ENCODE measurements at places on chromosomes 4 and X. TPM values are rescaled to one million over a fixed set of nuclear protein-coding genes. Genes with fewer than 3 reads are reported as not detected.

GRCh38 chrX:38607976-38608375 lies 46.6 kb downstream of the TSPAN7 start:
- no peak for DNase-seq

- no peak for DNase-seq
Measured at GRCh38 chrX:50635817-50636365, 165.3 kb upstream of the DGKK start.

GRCh38 chrX:151488677-151489076 lies 74.8 kb upstream of the PASD1 start:
- DNase-seq = no peak

- no peak for DNase-seq
Measured at GRCh38 chrX:13763489-13763888, 28.9 kb downstream of the OFD1 start.

DNA sequence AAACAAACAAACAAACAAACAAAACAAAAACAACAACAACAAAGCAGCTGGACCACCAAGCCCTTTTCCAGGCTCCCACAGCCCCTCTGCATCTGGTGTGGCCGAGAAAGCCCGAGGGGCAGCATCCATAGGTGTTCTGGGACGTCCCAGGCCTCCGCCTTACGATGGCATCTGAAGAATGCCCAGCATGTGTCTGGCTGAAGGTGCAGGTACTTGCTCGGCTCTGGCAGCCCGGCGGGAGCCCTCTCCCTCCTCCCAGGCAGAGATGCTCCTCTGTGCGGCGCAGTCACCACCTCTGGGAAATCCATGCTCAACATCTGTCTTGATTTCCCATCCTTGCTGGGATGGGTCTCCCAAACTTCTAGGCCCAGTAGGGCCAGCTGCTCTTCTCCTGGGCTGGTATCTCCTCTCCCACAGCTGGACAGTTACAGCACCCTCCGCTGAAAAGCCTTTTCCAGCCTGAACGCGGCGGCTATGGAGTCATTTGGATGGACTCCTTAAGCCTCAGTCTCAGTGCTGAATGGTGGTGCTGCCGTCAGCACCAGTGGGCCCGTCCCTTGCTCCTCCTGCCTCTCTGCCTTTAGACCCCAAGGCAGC lies 4.3 kb downstream of the PSAPL1 start:
- no peak for DNase-seq

DNA sequence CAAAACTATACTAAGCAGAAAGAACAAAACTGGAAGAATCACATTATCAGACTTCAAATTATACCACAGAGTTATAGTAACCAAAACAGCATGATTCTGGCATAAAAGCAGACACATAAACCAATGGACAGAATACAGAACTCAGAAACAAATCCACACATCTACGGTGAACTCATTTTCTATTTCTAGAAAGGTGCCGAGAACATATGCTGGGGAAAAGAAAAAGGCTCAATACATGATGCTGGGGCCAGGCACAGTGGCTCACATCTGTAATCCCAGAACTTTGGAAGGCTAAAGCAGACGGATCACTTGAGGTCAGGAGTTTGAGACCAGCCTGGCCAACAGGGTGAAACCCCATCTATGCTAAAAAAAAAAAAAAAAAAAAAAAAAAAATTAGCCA lies 52.7 kb downstream of the ATRX start:
- DNase-seq = no peak

DNA sequence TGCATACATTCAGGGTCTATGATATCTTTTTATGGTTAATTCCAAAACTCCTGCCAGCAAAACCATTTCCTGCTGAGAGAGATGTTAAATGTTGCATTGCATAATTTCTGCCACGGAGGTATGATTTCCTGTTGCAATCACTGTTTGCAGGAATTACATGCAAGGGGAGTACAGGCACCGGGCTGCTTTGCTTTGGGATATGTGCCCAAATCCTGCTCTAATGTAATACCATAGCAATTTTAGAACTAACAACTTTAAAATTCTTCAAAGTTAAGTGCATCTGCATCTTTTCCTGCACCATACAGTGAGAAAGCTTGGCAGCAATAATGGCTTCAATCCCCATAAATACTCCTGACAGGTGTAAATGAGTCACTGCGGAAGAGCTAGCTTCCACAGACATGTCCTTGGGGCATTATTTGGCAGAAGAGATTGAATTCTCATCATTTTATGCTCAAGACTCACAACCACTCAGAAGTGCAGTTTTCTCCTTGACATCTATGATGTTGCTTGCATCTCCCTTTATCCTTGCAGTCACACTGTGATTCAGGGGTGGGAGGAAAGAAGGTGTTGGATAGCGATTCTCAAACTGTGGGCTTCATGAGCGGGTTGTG lies 29.6 kb downstream of the TRIM2 start:
- no peak for DNase-seq

DNA sequence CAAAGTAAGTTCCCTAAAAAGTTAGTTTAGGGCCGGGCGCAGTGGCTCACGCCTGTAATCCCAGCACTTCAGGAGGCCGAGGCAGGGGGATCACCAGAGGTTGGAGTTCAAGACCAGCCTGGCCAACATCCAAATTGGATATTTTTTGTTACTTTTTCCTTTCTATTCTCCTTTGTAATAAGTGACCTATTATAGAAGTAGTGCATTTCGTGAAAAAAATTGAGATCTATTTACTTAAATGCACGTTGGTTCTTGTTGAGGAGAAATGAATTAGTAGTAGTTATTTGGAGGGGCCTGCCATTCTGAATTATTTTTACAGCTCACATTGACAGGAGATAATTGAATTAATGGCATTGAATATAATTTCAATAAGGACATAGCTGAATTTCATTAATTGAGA lies 22.3 kb upstream of the NDUFC1 start:
- DNase-seq = no peak

DNA sequence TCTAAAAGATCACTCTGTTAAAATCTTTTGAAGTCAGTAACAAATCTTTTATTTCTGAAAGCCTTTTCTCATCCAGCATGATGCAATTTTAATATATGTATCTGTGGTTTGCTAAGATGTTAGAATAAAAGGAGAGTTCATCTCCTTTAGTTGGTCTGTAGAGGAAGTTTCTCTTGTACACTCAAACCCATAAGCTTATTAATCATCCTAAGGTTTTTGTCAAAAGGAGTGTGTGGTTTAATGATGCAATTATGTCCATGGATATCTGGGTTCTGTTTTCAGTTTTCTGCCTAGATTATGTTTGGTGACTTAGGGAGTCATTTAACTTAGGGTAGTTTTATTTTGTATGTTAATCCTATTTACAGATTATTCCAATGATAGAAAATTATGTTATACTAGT lies 52.1 kb upstream of the NDST4 start:
- DNase-seq = no peak

- no peak for DNase-seq
Measured at GRCh38 chr4:109879081-109879480, 31.2 kb downstream of the LRIT3 start.

The GPM6B gene
- total RNA-seq = 15.9 TPM

The EFHC2 gene
- total RNA-seq = 2.3 TPM

The NWD2 gene
- total RNA-seq = 0.36 TPM

The SLITRK4 gene
- 0.18 TPM for total RNA-seq

Measured in ureter (tissue), 1 donor.